ENCODE measurements at places on chromosomes 1 and 21. TPM values are rescaled to one million over a fixed set of nuclear protein-coding genes. Genes with fewer than 3 reads are reported as not detected.

KRTAP21-2 gene
- not detected for total RNA-seq

- no peak overlapping the region for H3K27ac ChIP-seq
- H3K36me3 ChIP-seq, result no peaks in the 10 kb centered on the region
- no peak for DNase-seq
- no peak overlapping the region for H3K4me3 ChIP-seq
These were observed 44.0 kb downstream of the FAM163A start for GRCh38 chr1:179786815-179787685.

- H3K36me3 ChIP-seq, result peaks cover 20% of the 10 kb centered on the region
- no peak overlapping the region for H3K4me3 ChIP-seq
- no peaks in the 10 kb centered on the region for H3K4me1 ChIP-seq
- DNase-seq, result no peak
These were observed 38.0 kb downstream of the ARHGAP29 start for GRCh38 chr1:94199398-94199797.

MAN1A2 gene
- 74.2 TPM for total RNA-seq

GRCh38 chr1:152697701-152698600 lies at the start of gene LCE2A:
Gene LCE2A, plus strand, starts transcription at chr1:152698345. Its CDS starts 557 bp downstream, at chr1:152698902.
- no peaks in the 10 kb centered on the region for H3K27me3 ChIP-seq
- no peak within 1 kb of the TSS for H3K27ac ChIP-seq
- no peaks in the 10 kb centered on the region for H3K36me3 ChIP-seq
- H3K4me3 ChIP-seq, result no peak within 1 kb of the TSS

DNA sequence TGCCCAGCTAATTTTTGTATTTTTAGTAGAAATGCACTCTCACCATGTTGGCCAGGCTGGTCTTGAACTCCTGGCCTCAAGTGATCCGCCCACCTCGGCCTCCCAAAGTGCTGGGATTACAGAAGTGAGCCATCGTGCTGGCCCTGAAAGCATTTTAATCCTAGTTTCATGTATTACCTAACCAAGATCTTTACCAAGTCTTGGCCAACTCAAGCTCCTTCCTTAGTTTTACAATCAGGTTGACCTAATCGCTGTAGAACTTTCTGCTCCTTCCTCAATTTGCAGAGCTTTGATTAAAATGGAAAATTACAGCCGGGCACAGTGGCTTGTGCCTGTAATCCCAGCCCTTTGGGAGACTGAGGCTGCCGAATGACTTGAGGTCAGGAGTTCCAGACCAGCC lies 3.2 kb upstream of the TMEM63A start:
- H3K4me3 ChIP-seq, result no peak overlapping the region
- H3K27me3 ChIP-seq, result no peaks in the 10 kb centered on the region
- DNase-seq, result no peak
- peaks cover 27% of the 10 kb centered on the region for H3K4me1 ChIP-seq

PTPRC gene
- total RNA-seq, result not detected

PADI2 gene
- 4.3 TPM for total RNA-seq

Data from SJCRH30 (cell line).